Upper lobe of left lung (tissue), 6 donors: ENCODE measurements at places on chromosomes 2 and 18. TPM values are rescaled to one million over a fixed set of nuclear protein-coding genes. Genes with fewer than 3 reads are reported as not detected.

DNA sequence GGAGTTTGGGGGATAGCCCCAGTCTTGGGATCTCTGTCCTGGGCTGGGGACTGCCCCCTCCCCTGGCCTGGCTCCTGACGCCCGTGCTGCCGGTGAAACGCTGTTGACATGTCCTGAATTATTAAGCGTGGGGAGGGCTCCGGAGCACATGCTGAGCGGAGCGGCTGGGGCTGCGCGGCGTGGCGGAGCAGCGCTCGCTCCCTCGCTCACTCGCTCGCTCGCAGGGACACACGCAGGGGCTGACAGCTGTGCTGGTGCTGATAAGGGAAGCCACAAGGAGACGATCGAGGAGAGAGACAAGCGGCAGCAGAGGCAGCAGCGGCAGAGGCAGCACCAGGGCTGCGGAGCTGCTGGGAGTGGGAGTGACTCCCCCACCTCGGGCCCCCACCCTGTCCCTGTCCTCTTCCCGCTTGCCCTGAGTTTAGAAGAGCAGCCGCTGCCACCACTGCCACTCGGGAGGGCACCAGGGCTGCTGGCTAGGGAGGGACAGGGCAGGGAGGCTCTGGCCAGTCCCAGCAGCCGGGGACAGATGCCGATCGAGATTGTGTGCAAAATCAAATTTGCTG, at the start of gene ASIC4:
Gene ASIC4, plus strand, starts transcription at position 287 of the 566 bp plus-strand sequence. Its CDS starts 243 bp downstream, at position 530.
- DNase-seq, result no peak

DNA sequence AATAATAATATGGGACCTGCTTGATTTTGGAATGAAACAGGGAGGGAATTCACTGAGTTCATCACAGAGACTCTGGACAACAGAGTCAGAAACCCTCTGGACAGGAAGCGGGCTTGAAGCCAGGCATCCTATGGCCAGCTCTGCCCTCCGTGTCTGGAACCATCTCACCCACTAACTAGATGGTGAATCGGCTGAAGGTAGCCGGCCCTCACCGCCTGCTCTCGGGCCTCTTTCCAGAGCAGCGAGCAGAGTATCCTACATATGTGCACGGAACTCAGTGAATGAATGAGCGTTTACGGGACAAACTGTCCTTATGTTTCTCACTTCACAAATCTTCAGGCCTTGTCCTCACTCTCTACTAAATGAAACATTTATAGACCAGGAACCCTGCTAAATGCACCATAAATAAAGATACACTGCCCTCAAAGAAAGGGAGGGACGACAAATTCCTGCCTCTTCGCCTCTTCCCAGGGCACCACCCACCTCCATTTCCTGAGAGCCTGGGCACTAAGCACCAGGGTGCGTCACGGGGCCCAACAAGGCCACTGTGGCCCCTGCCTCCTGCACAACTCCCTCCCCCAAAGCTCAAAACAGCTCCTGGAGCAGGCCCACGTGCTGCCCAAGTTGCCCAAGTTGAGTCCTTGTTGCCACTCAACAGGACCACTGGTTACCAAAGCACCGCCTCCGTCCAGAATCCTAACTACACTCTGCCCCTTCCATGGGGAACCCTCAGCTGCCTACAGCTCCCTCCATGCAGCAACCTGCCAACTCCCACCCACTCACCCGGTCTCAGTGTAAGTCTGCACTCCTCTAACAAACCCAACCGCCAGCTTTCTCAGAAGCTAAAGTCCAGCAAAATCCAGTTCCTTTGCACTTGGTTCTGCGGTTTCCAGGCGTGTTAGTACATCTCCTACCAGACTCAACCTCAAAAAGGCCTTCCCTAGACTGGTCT, 1.7 kb downstream of the TBC1D8 start:
- DNase-seq, result peak; percentile 26

- DNase-seq, result no peak
Observed at GRCh38 chr18:23453680-23454058, 582 bp downstream of the RIOK3 start.

GRCh38 chr18:63161761-63162195, 157.8 kb downstream of the BCL2 start:
- DNase-seq, result no peak

DNA sequence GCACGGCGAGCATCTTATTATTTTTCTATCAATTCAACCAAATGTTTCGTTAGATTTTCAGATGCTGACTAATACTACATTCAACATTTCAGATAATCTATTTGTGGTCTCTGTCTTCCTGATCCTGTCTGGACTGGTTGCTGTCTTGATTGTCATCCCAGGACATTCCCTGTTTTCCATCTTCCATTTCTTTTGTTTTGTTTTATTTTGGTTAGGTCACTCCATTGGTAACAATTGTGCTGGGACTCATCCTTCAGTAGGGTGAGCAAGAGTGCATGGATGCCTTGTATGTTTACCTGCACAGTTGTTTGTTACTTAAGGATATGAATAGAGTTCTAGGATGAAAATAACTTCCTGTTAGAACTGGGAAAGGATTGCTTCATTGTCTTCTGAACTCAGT, 55.9 kb upstream of the ACYP2 start:
- no peak for DNase-seq

DNA sequence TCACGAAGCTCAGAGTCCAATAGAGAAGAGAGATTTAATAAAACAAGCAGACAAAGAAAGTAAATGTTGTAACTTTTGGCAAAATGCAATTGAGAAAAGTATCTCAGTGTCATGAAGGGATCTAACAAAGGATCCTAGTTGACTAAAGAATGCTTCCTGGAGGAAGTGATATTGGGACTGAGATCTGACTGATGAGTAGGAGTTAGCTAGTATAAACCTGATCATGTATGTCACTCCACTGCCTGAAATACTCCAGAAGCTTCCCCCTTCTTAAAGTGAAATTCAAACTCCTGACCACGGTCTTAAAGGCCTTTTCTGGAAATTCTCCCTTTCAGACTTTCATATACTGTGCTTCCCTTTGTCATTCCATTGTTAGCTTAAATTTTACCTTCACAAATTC, 1102.4 kb upstream of the ZEB2 start:
- DNase-seq, result no peak

Gene NRP2
- 61.4 TPM for total RNA-seq
